Osteocyte (in vitro differentiated cells): ENCODE measurements at places on chromosomes 7 and 10. TPM values are rescaled to one million over a fixed set of nuclear protein-coding genes. Genes with fewer than 3 reads are reported as not detected.

DNA sequence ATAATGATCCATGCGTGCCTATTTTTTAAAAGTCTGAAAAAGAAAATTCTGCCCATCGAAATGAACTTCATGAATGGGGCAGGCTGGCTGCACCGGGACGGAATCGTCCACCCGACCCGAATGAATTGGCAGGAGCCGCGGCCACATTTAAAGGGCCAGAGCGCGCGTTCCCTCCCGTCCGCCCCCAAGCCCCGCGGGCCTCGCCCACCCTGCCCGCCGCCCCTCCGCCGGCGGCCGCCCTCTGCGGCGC is 319 bp upstream of the GATA3 start:
- H3K4me3 ChIP-seq, result peak overlapping the region; percentile 64
- peaks cover 66% of the 10 kb centered on the region for H3K27me3 ChIP-seq
- no peak for DNase-seq
- H3K27ac ChIP-seq, result no peak overlapping the region
- peaks cover 30% of the 10 kb centered on the region for H3K4me1 ChIP-seq
- no peaks in the 10 kb centered on the region for H3K36me3 ChIP-seq

SPDYE8 gene
- total RNA-seq, result not detected in 2 replicates

GRCh38 chr10:27658788-27659187 is 86.8 kb downstream of the MKX start:
- peaks cover 18% of the 10 kb centered on the region for H3K4me1 ChIP-seq
- H3K27me3 ChIP-seq, result no peaks in the 10 kb centered on the region
- H3K27ac ChIP-seq, result no peak overlapping the region
- H3K36me3 ChIP-seq, result no peaks in the 10 kb centered on the region
- H3K4me3 ChIP-seq, result no peak overlapping the region

DNA sequence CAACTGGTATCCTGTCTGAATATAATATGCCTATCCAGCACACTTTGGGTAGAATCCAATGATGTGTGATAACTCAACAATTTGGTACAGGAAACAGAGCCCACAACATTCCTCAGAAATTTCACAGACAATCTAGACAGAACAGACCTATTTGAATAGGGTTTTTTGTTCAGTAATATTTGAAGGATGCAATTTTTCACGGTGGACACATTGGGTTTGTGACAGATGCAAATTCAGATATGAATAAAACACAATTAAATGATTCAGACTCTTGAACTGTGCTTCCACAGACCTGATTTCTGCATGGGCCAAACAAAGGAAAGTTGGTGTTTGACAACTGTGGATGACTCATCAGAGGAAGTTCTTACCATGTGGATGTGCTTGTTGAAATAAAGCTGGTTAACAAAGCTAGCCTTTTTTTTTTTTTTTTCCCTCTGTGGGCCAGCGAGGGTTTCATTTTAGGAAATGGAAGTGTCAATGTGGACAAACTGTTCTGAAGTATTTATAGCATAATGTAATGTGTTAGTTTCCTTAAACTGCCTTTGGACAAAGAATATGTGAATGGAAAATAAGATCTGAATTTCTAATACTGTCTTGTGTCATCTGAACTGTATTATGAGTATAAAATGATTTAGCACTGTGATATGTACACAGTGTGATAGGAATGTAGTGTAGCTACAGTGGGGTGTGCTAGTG is 43.2 kb upstream of the FAM133B start:
- H3K36me3 ChIP-seq, result peaks cover 6% of the 10 kb centered on the region
- H3K27ac ChIP-seq, result peak overlapping the region; percentile 79
- H3K4me1 ChIP-seq, result peaks cover 46% of the 10 kb centered on the region
- H3K27me3 ChIP-seq, result no peaks in the 10 kb centered on the region
- peak overlapping the region; percentile 50 for H3K4me3 ChIP-seq

- H3K4me3 ChIP-seq, result no peak overlapping the region
- no peak for DNase-seq
- no peak overlapping the region for H3K27ac ChIP-seq
- no peaks in the 10 kb centered on the region for H3K27me3 ChIP-seq
Observed at GRCh38 chr7:47389171-47389922, 192.6 kb downstream of the TNS3 start.
